ENCODE measurements at places on chromosomes 2 and 18. TPM values are rescaled to one million over a fixed set of nuclear protein-coding genes. Genes with fewer than 3 reads are reported as not detected.

LAPTM4A gene
- polyA plus RNA-seq: 60.0 TPM

KRTCAP3 gene
- 33.0 TPM for polyA plus RNA-seq

LINC00305 gene
- 0.23 TPM for polyA plus RNA-seq

PUS10 gene
- 1.6 TPM for polyA plus RNA-seq

APLF gene
- 1.1 TPM for polyA plus RNA-seq

RBBP8 gene
- 25.3 TPM for polyA plus RNA-seq

MC4R gene
- not detected for polyA plus RNA-seq

ACVR1 gene
- 6.7 TPM for polyA plus RNA-seq

UGT1A5 gene
- polyA plus RNA-seq: not detected

RGPD3 gene
- polyA plus RNA-seq: 0.16 TPM

LCT gene
- polyA plus RNA-seq: under 0.01 TPM

DES gene
- 12.6 TPM for polyA plus RNA-seq

SCYGR8 gene
- polyA plus RNA-seq: not detected
